Right cardiac atrium (tissue), 5 donors: ENCODE measurements at places on chromosomes 13 and 19.

DNA sequence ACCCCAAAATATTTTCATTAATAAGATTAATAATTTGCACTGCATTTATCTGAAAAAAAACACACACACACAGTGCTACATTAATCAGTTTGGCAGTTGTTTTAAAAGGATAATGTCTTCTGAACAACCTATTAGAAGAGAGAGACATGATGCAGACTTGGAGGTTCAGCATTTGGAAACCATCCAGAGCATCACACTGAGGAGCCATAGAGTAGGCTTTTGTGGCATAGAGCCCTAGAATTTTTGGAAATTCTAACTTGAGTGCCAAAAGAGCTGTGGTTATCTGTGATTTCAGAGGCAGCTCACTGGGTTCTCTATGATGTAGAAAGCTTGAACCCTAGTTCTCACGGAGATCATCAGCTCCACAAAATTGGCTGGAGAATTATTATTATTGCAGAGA, 90.2 kb downstream of the RFC3 start:
- no peak for DNase-seq

DNA sequence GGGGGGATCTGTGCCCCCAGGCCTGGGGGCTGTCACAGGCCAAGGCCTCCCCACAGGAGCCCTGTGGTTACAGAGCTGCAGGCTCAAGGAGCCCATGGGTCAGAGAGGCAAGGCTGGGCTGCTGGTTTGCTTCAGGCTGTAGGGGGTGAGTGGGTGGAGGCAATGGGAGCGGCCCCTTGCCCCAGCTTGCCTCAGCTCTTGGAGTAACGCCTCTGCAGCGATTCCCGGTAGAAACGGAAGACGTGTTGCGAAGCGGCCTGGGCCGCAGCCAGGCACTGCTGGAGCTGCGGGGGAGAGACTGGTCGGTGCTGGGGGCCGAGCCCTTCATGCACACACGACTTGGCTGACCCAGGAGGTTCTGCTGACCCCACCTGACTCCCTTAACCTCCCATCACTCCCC, 10.1 kb downstream of the TMEM91 start:
- no peak for DNase-seq

DNA sequence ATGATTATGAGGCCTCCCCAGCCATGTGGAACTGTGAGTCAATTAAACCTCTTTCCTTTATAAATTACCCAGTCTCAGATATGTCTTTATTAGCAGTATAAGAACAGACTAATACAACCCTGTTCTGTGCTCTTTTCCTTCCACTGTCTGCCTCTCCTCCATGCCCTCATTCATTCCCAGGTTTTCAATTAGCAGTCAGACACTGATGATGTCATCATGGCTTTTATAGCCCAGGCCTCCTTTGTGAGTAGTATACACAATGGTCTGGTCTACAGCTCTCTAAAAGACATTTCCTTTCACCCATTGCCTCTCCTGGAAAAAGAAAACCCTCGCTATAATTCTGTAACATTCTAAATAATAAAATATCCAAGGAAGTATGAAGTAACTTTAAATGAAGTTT, 25.5 kb downstream of the FGF14 start:
- no peak for DNase-seq

DNA sequence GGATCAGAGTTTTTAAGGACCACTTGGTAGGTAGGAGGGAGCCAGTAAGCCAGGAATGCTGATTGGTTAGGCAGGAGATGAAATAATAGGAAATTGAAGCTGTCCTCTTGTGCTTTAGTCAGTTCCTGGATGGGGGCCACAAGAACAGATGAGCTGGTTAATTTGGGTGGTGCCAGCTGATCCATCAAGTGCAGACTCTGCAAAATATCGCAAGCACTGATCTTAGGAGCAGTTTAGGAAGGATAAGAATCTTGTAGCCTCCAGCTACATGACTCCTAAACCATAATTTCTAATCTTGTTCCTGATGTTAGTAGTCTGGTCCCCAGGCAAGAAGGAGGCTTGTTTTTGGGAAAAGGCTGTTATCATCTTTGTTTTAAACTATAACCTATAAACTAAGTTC, 117.9 kb upstream of the GPR12 start:
- no peak for DNase-seq

DNA sequence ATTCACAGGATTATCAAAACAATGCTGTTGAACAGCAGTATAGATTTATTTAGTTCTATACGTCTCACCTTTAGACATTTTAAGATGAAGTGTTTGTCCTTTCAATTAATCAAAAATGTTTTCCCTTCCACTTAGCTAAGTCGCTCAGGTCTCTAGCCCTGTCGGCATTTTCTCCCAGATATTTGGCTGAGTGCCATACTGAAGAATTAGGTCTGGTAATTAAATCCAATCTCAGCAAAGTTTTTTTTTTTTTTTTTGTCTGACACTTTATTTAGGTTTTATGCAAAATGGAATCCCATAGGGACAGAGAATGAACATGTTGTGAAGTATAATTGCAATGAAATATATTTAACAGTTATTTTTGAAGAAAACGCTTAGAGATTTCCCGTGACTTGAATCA, 44.1 kb downstream of the RFC3 start:
- DNase-seq: no peak

- no peak for DNase-seq
Measured at GRCh38 chr19:3269916-3270671, 45.6 kb downstream of the CELF5 start.

- no peak for DNase-seq
Measured at GRCh38 chr13:51283371-51283770, 56.1 kb upstream of the SERPINE3 start.

GRCh38 chr13:96052656-96053002, 572 bp downstream of the UGGT2 start:
- DNase-seq: no peak

GRCh38 chr13:111280681-111281585, 39.5 kb upstream of the TEX29 start:
- DNase-seq: no peak

- DNase-seq: no peak
Measured at GRCh38 chr19:29992233-29992867, 50.3 kb downstream of the URI1 start.

GRCh38 chr19:19468424-19469050, 46.8 kb downstream of the TSSK6 start:
- DNase-seq: no peak
